ENCODE measurements at places on chromosomes 3 and 15. TPM values are rescaled to one million over a fixed set of nuclear protein-coding genes. Genes with fewer than 3 reads are reported as not detected.

The MUC4 gene
- 2.5 TPM for total RNA-seq

The ATP2B2 gene
- 31.2 TPM for total RNA-seq

The TMEM158 gene
- total RNA-seq: 7.8 TPM

GRCh38 chr3:10396083-10396482 lies 75.2 kb upstream of the SEC13 start:
- DNase-seq: no peak
- no peak overlapping the region for H3K4me3 ChIP-seq
- H3K27ac ChIP-seq: no peak overlapping the region
- H3K4me1 ChIP-seq: peaks cover 2% of the 10 kb centered on the region
- peaks cover 20% of the 10 kb centered on the region for H3K36me3 ChIP-seq

GRCh38 chr15:32786906-32787305 lies 69.1 kb downstream of the GREM1 start:
- H3K27ac ChIP-seq: no peak overlapping the region
- no peaks in the 10 kb centered on the region for H3K36me3 ChIP-seq
- no peak for DNase-seq
- no peaks in the 10 kb centered on the region for H3K4me1 ChIP-seq
- no peak overlapping the region for H3K4me3 ChIP-seq

DNA sequence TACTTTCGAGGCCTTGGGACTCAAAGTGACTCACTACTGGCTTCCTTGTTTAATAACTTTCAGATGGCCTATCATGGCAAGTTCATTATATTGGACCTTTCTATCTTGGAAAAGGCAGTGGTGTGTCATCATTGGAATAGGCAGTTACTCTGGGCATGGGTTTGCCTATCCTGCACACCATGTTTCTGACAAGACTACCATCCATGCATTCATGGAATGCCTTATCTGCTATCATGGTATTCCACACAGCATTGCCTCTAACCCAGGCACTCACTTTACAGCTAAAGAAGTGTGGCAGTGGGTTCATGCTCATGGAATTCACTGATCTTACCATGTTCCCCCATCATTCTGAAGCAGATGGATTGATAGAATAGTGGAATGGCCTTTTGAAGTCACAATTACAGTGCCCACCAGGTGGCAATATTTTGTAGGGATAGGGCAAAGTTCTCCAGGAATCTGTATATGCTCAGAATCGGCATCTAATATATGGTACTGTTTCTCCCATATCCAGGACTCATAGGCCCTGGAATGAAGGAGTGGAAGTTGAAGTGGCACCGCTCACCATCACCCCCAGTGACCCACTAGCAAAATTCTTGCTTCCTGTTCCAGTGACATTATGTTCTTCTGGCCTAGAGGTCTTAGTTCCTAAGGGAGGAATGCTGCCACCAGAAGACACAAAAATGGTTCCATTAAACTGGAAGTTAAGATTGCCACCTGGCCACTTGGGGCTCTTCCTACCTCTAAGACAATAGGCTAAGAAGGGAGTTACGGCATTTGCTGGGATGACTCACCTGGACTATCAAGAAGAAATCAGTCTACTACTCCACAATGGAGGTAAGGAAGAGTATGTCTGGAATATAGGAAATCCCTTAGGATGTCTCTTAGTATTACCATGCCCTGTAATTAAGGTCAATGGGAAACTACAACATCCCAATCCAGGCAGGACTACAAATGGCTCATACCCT lies 1161.4 kb downstream of the SI start:
- no peak for DNase-seq
- no peaks in the 10 kb centered on the region for H3K4me1 ChIP-seq
- H3K27me3 ChIP-seq: peaks cover 2% of the 10 kb centered on the region
- no peaks in the 10 kb centered on the region for H3K36me3 ChIP-seq
- H3K4me3 ChIP-seq: no peak overlapping the region

DNA sequence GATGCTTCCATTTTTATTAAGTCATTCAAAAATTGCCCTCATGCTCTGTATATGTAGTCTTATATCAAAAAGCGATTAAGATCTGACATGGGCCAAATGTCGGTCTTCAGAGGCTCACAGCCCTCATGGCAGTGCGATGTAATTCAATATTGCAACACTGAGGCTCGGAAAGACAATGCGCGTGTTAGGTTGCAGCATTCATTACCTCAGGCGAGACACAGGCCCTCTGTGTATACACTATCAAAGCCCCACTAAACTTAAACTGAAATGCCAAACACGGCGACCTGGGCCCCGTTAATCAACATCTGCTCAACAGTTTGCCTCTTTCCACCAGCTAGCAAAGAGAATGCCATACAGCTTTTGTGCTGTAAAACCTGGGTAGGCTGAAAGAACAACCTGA lies 413.4 kb downstream of the ERC2 start:
- peaks cover 24% of the 10 kb centered on the region for H3K4me1 ChIP-seq
- no peak overlapping the region for H3K27ac ChIP-seq

GRCh38 chr3:170714562-170715535 lies 129.0 kb upstream of the SLC7A14 start:
- DNase-seq: no peak
- H3K4me3 ChIP-seq: no peak overlapping the region
- no peaks in the 10 kb centered on the region for H3K27me3 ChIP-seq
- H3K4me1 ChIP-seq: no peaks in the 10 kb centered on the region

The EAF2 gene
- total RNA-seq: 1.4 TPM

The AHSG gene
- not detected for total RNA-seq

DNA sequence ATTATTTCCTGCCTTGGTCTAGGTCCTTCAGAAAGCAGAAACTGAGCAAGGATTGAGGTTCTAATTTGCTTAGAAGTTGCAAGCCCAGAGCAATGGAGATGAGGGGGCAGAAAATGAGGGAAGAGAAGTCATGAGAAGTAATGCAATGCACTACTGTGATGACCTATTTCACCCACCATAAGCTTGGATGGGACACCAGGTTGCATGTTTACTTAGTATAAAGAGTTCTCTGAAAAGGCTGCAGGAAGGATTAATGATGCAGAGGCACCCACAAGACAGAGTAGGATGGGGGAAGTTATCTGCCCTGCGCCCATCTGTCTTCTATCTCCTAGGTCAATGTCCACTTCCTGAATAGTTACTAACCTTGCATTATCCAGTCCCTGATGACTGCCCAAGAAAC lies 84.8 kb upstream of the SNRK start:
- no peak overlapping the region for H3K4me3 ChIP-seq
- no peaks in the 10 kb centered on the region for H3K36me3 ChIP-seq
- H3K4me1 ChIP-seq: peaks cover 8% of the 10 kb centered on the region

- H3K27ac ChIP-seq: peak overlapping the region; percentile 31
- no peaks in the 10 kb centered on the region for H3K36me3 ChIP-seq
- H3K27me3 ChIP-seq: peaks cover 12% of the 10 kb centered on the region
- peaks cover 28% of the 10 kb centered on the region for H3K4me1 ChIP-seq
These were observed 5.2 kb upstream of the ZXDC start for GRCh38 chr3:126480861-126481260.

GRCh38 chr3:46971742-46972141 lies 4.8 kb downstream of the CCDC12 start:
- H3K36me3 ChIP-seq: no peaks in the 10 kb centered on the region
- no peak overlapping the region for H3K27ac ChIP-seq
- H3K27me3 ChIP-seq: peaks cover 7% of the 10 kb centered on the region
- H3K4me3 ChIP-seq: no peak overlapping the region
- no peak for DNase-seq

DNA sequence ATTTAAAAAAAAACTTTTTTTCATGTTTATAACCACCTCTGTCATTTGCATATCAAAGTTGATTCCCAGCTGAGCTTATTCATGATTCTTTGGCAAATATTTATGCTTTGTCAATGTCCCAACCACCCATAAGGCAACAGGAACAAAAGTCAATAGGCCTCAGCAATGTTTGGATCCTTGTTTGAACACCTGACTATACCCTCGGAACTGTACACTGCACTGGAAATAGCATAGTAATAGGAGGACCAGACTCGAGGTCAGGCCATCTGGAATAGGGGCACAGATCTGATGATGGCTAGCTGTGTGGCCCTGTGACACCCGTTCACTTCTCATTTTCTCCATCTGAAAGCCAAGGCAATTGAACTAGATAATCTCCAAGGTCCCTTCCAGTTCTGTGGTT lies 301.7 kb upstream of the ATP11B start:
- H3K4me1 ChIP-seq: peaks cover 18% of the 10 kb centered on the region
- H3K27me3 ChIP-seq: peaks cover 4% of the 10 kb centered on the region
- no peak for DNase-seq
- H3K27ac ChIP-seq: no peak overlapping the region
- H3K4me3 ChIP-seq: no peak overlapping the region
- no peaks in the 10 kb centered on the region for H3K36me3 ChIP-seq

The LMLN gene
- total RNA-seq: 3.7 TPM

The CD96 gene
- total RNA-seq: not detected

DNA sequence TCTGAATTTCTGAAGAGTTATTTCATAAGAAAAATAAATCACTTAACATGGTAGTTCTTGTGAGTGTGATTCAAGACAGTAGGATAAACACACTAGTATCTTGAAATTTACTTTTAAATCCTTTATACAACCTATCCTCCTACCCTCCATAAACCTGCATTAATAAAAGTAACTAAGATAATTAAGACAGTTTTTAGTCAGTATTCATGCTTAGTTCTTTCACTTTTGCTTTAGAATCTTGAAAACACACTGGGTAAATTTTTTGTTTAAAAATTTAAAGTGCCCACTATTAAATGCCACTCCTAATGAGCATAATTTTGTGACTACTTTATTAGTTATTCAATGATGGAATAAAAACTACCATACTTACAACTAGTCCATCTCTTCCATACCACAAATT lies 28.8 kb downstream of the GOLIM4 start:
- H3K4me1 ChIP-seq: peaks cover 14% of the 10 kb centered on the region
- H3K27ac ChIP-seq: no peak overlapping the region
- no peaks in the 10 kb centered on the region for H3K27me3 ChIP-seq
- no peaks in the 10 kb centered on the region for H3K36me3 ChIP-seq
- DNase-seq: no peak

DNA sequence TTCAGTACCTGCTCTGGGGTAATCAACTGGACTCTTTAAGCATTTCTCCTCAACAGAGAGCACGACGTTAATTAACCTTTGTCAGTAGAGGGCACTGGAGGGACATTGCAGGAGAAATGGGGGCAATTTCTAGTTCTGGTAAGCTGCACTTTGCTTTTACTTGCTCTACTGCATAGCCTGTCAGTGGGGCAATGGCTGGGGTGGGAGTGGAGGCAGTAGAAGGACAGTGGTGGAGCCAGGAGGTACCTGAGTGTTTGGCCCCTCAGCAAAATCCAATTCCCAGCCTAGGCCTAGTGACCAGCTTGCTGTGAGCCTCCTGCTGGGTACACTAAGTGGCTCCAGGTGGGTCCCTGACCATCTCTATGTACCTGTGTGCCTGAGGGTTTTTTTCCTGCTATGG lies 18.3 kb upstream of the MED12L start:
- no peak for DNase-seq
- H3K36me3 ChIP-seq: no peaks in the 10 kb centered on the region
- H3K27me3 ChIP-seq: peaks cover 3% of the 10 kb centered on the region
- no peak overlapping the region for H3K4me3 ChIP-seq
- no peaks in the 10 kb centered on the region for H3K4me1 ChIP-seq

The LIPC gene
- total RNA-seq: not detected

GRCh38 chr15:53446376-53446775 lies 313.1 kb downstream of the WDR72 start:
- H3K27me3 ChIP-seq: no peaks in the 10 kb centered on the region
- H3K27ac ChIP-seq: no peak overlapping the region
- H3K4me3 ChIP-seq: no peak overlapping the region
- no peak for DNase-seq

DNA sequence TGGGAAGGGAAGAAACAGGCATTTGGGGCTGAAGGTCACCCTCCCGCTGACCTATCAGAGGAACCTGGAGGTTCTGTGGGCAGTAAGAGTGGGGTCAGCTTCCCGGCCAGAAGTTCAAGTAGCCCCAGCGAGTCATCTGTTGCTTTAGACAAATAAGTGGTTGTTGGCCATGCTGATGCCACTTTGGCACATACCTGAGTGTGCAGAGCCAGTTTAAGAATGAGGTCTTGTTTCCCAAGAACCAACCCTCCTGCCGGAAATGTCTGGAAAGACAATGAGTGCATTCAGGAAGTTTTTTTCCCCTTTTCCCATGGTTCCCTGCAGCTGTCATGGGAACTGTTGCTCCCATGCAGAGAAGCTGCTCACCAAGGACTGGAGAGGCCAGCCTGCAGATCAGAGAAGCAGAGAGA lies 166.7 kb downstream of the ZNF621 start:
- H3K36me3 ChIP-seq: no peaks in the 10 kb centered on the region
- H3K4me3 ChIP-seq: no peak overlapping the region
- peaks cover 3% of the 10 kb centered on the region for H3K27me3 ChIP-seq

DNA sequence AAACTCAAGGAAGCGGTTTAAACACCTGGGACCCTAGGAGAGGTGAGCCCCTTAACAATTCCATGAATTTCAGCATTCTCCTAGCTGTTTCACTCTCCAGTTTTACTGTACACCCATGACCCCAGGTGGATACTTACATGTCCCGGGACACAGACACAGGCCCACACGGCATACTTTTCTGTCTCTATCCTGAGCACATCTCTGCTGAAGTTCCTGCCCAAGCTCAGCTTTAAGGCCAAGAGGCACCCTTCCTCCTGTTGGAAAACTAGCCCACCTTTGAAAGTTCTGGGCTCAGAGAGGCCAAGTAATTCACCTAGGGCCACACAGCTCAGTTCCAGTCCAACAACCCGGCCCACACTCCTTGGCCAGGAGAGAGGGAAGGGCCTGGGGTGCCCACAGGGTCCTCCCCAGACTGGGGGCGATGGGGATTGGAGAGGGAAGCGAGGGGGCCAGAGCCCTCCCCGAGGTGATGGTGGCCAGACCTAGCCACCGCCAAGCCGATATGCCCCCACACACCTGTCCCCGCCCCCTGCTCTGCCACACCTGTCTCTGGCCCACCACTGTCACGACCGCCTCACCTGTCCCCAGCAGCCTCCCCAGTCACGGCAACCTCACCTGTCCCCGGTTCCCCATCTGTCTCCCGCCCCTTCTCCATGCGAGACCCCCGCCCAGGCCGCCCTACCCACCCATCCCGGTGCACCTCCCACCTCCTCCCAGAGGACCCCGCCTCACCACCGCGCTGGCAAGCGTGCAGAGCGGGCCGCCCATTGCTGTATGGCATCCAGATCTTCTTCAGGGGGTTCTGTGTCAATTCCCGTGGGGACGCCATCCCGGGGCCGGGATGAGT lies 431 bp downstream of the PFKFB4 start:
- peaks cover 15% of the 10 kb centered on the region for H3K27me3 ChIP-seq
- peaks cover 41% of the 10 kb centered on the region for H3K4me1 ChIP-seq
- H3K4me3 ChIP-seq: peak overlapping the region; percentile 86

The STRC gene
- total RNA-seq: 1.4 TPM

The CLCN2 gene
- 17.8 TPM for total RNA-seq

The RAB5A gene
- total RNA-seq: 81.8 TPM

Measured in glutamatergic neuron (in vitro differentiated cells).